ENCODE measurements at places on chromosomes 1 and 21. TPM values are rescaled to one million over a fixed set of nuclear protein-coding genes. Genes with fewer than 3 reads are reported as not detected.

Gene DTL
- 2.7 TPM for total RNA-seq

Gene GBP7
- not detected for total RNA-seq

Gene CNKSR1
- 3.1 TPM for total RNA-seq

Gene TEX38
- total RNA-seq: not detected

Gene RAB25
- total RNA-seq: not detected

Gene NADK
- 20.4 TPM for total RNA-seq

Gene ATP5PF
- 53.3 TPM for total RNA-seq

Gene URB2
- 13.1 TPM for total RNA-seq

Gene F5
- under 0.01 TPM for total RNA-seq

Gene CFAP74
- total RNA-seq: 0.47 TPM
